ENCODE measurements at places on chromosomes 5 and 9. TPM values are rescaled to one million over a fixed set of nuclear protein-coding genes. Genes with fewer than 3 reads are reported as not detected.

PKD2L2 gene
- under 0.01 TPM for total RNA-seq

MRPL41 gene
- 30.4 TPM for total RNA-seq

GOLGA1 gene
- total RNA-seq = 15.6 TPM

C9orf50 gene
- 0.36 TPM for total RNA-seq

- DNase-seq = no peak
- no peak overlapping the region for H3K27ac ChIP-seq
- no peaks in the 10 kb centered on the region for H3K4me1 ChIP-seq
- no peaks in the 10 kb centered on the region for H3K27me3 ChIP-seq
Measured at GRCh38 chr9:117249799-117250198, 165.1 kb downstream of the ASTN2 start.

All from osteoblast (primary cell).